Tibial nerve (tissue), 4 donors: ENCODE measurements at places on chromosomes 11 and 22. TPM values are rescaled to one million over a fixed set of nuclear protein-coding genes. Genes with fewer than 3 reads are reported as not detected.

DNA sequence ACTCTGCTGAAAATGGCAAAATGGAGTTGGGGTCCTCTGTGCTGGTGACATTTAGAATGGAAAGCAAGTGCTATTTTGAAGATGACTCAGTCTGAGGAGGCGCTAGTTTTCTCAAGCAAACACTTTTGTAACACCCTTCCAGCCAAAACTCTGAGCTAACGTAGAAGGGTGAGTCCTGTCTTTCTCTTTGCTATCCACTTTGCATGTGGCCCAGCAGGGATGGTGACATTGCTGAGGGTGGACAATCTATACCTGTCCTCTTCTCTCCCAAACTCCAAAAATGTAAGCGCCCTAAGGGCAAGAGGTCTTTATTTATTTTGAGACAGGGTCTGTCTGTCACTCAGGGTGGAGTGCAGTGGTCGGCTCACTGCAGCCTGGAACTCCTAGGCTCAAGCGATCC is 3.6 kb upstream of the KAT5 start:
- DNase-seq = no peak

GRCh38 chr11:61555051-61555969 is 25.6 kb downstream of the SYT7 start:
- no peak for DNase-seq

DNA sequence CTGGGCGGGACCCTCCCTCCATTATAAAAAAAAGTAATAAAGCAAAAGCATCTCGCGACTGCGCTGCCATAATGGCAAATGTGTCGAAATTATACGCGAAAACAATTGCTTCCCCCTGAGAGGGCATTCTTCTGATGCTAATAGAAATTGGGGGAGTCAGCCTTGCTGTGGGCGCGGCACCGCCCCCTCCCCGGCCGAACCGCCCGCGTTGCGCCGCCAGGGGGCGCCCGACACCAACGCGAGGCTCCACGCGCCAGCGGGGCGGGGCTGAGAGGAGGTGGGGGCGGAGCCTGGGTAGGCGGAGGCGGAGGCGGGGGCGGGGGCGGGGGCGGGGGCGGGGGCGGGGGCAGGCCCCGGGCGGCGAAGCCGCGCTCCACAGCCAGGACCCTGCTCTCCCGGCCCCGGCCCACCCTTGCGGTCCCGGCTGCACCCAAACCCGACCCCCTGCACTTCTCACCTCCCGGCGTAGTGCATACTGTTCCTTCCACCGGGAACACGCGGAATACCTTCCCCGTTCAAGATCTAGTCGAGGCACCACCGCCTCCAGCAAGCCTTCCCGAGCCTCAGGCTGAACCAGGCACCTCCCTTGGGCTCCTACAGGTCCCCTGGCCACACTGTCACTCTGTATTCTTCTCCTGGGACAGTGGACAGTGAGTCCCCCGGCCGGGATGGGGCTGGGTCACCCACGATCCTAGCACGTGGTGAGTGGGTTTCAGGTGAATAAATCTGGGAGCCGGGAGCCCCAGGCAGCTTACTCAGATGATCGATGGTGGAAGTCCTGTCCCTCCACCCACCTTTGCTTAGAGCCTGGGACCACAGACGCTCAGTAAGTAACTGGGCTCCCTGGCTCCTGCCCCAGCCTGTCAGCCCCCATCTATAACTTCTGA is 15.5 kb upstream of the UPK3A start:
- peak; percentile 86 for DNase-seq

GRCh38 chr11:99198215-99198614 is 177.5 kb downstream of the CNTN5 start:
- no peak for DNase-seq

DNA sequence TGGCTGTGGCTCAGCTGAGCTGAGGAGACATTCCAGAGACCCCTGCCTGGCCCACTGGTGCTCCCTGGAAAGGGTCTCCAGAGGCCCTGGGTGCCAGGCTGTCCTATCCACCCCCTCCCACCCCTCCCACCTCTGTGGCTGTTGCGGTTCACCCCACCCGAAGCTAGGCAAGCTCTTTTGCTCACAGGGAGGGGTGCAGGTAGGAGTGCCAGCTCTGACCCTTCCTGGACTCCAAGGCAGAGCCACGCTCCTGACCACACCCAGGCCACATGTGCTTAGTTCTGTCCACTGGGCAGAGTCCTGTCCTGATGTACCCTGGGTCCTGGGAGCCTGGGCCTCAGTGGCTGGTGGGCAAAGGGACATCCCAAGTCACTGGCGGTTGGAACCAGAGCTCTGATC is 16.4 kb downstream of the IL17REL start:
- DNase-seq = no peak

- DNase-seq = no peak
Observed at GRCh38 chr11:126660761-126661425, 305.4 kb downstream of the ST3GAL4 start.

- DNase-seq = no peak
Observed at GRCh38 chr22:46076651-46077339, 73.5 kb upstream of the PPARA start.

GRCh38 chr11:46553814-46554212 is 40.0 kb downstream of the AMBRA1 start:
- no peak for DNase-seq

GRCh38 chr22:29310863-29311339 is 4.5 kb downstream of the GAS2L1 start:
- DNase-seq = peak; percentile 98

- no peak for DNase-seq
Observed at GRCh38 chr11:71543866-71544265, 4.4 kb upstream of the KRTAP5-9 start.

DNA sequence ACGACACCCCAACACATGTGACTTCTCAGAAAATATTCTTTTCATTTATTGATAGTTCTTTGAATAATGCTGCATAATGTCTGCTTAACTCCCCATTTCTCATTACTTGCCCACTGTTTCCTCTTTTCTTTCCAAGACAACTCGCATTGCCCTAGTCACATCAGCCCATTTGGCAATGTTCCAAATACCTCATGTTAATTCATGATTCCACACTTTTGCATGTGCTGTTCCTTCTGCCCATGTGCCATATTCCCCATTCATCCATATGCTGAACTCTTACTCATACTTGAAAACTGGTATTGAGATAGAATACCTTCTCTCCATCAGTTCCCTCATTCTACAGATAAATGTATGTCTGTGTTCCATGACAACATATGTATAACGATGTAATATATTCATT is 993.7 kb downstream of the OPCML start:
- no peak for DNase-seq

- peak; percentile 65 for DNase-seq
Observed at GRCh38 chr22:45271667-45272201, 13.0 kb upstream of the UPK3A start.

DNA sequence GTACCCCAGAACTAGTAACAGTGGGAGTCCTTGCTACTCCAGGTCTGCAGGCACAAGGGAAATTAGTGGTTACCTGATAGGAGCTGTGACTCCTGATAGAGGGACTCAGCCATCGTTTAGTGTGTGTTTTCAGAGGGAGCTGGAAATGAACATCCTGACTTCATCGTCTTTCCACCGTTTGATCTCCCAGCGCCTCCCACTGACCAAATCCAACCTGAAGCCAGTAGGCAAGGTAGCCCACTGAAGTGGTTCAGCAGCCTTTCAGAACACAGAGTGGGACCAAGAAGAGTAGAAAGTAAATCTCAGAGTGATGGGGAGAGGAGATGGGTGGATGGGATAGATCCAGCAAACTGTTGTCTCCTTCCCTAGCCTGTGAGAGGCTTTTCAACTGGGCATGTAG is 385.9 kb downstream of the INSC start:
- DNase-seq = no peak

OR5T1 gene
- not detected for total RNA-seq

- DNase-seq = no peak
Observed at GRCh38 chr11:74755395-74755995, 6.8 kb downstream of the RNF169 start.

DNA sequence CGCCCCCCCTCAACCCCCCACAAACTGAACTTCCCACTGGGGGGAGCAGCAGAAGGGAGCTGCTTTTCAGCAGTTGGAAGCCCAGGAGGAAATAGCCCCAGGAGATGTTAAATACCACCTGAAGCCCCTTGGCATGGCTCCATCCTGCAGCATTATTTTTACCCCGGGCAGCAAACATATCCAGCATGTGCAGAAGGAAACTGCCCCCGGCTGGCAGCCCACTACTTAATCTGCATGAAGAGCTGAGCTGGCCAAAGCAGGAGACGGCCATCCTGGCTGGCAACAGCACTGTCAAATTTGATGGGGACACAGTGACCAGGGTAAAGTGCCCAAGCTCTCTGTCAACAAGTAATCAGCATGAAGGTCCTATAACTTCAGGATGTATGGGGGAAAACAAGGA is 32.0 kb downstream of the BUD13 start:
- no peak for DNase-seq

GALNT18 gene
- total RNA-seq = 32.4 TPM

- DNase-seq = no peak
Observed at GRCh38 chr11:25860677-25861450, 471.1 kb upstream of the ANO3 start.

CECR2 gene
- 3.6 TPM for total RNA-seq

GRCh38 chr11:35009191-35009943 is 92.9 kb downstream of the PDHX start:
- DNase-seq = no peak

ADM gene
- 159 TPM for total RNA-seq

C11orf42 gene
- total RNA-seq = not detected

DNA sequence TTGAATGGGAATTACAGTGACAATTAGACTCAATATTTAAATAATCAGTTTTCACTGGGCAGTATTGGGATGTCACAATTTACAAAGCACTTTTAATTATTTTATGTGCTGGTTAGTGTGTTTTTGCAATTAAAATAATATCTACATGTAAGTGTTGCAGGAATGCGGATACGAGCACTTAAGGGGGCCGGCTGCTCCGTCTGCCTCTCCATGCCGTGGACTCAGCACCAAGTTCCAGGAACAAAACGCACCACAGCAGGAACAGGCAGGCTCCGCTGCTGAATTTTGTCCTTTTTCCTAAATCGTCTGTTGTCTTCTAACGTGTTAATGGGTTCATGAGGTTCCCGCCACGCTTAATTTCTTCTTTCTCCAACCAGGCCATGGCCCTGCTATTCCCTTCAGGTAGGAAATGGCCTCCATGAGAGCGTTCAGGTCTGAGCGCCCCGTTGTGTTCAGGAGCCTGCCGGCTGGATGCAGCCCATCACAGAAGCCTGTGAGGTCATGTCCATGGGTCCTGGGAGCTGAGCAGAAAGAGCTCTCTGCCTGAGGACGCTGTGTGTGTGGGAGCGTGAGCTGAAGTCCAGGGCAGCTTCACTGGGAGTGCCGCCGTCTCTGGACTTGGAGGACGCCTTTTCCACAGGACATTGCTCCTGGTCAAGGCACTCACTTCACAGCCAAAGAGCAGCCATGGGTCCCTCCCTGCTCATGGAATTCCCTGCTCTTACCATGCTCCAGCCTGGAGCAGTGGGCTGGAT is 730.3 kb downstream of the BRD1 start:
- DNase-seq = no peak

GRCh38 chr22:49450498-49450897 is 377.2 kb downstream of the BRD1 start:
- no peak for DNase-seq

SAA4 gene
- not detected for total RNA-seq

- no peak for DNase-seq
Observed at GRCh38 chr11:12472401-12473005, 95.1 kb downstream of the PARVA start.

DNA sequence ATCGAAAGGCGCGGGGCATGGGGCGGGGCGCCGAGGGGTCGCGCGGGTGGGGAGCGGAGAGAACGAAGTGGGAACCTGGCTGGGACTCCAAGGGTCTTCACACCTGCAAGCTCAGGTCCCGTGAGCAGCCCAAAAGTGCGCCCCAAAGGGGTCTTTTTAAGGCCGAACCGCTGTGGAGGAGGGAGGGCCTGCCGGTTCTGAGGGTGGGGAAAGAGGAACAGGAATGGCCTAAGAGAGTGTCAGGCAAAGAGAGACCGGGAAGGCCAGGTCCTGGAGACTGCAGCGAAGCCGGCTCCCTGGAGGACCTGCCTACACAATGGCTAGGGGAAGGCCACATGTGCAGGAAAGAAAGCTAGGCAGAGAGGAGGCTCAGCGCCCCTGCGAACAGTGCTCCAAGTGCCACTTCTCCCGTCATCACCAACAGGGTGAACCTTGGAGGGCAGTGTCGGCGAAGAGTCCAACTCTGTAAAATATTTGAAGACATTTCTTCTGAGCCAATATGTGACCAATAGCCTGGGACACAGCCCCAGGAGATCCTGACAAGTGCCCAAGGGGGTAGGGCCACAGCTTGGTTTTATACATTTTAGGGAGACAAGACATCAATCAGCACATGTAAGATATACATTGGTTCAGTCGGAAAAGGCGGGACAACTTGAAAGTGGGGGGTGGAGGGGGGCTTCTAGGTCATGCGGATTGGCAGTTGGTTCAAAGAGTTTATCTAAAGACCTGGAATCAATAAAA is 710 bp upstream of the DGCR2 start:
- peak; percentile 15 for DNase-seq

DGAT2 gene
- total RNA-seq = 194 TPM

FAM180B gene
- total RNA-seq = 3.9 TPM

- DNase-seq = peak; percentile 74
Observed at GRCh38 chr11:47917599-47918369, 62.6 kb upstream of the PTPRJ start.

DNA sequence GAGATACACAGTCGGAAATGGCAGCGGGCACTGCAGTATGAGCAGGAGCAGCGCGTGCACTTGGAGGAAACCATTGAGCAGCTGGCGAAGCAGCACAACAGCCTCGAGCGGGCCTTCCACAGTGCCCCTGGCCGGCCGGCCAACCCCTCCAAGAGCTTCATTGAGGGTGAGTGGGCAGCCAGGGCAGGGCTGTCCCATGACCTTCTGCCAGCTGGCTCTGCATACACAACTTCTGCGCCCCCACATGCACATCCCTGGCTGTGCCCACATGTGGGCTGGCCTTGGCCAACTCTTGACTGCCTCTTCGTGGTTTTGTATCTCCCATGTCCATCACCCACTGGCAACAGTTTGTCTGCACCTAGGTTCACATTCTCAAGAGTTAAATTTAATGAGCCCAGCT is 81.1 kb downstream of the MORC2 start:
- no peak for DNase-seq

DNA sequence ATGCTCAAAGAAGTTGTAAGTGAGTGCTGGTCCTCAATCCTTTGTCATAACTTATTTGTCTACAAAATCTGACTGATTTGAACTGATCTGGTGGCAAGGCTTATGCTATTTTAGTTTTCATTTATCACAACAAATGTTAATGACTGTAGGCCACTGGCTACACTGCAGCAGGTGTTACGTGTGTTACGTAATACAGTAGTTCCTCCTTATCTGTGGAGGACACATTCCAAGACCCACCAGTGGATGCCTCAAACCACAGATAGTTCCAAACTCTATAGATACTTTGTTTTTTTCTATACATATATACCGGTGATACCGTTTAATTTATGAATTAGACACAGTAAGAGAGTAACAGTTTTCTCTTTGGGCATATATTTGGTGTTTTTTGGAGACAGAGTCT is 7.0 kb downstream of the MADD start:
- DNase-seq = no peak

ACTN3 gene
- total RNA-seq = not detected

- no peak for DNase-seq
Observed at GRCh38 chr11:12269104-12269441, 108.3 kb upstream of the PARVA start.

MYBPC3 gene
- total RNA-seq = not detected

- DNase-seq = no peak
Observed at GRCh38 chr11:15909937-15910598, 446.3 kb downstream of the SOX6 start.

TRIM51 gene
- not detected for total RNA-seq

DNAL4 gene
- total RNA-seq = 17.3 TPM
